ENCODE measurements at places on chromosomes 3 and 15. TPM values are rescaled to one million over a fixed set of nuclear protein-coding genes. Genes with fewer than 3 reads are reported as not detected.

Gene C3orf20
- total RNA-seq, result not detected

Gene GUCA1C
- total RNA-seq, result not detected

Gene OR5H15
- total RNA-seq, result not detected

Gene SLC12A1
- total RNA-seq, result not detected

Gene PDZRN3
- total RNA-seq, result 16.0 TPM

- no peak for DNase-seq
Measured at GRCh38 chr15:61046291-61046690, 182.8 kb downstream of the RORA start.

- no peak for DNase-seq
Measured at GRCh38 chr15:90006217-90007075, 5.3 kb downstream of the ZNF710 start.

- no peak for DNase-seq
Measured at GRCh38 chr3:17820704-17821103, 78.3 kb upstream of the TBC1D5 start.

DNA sequence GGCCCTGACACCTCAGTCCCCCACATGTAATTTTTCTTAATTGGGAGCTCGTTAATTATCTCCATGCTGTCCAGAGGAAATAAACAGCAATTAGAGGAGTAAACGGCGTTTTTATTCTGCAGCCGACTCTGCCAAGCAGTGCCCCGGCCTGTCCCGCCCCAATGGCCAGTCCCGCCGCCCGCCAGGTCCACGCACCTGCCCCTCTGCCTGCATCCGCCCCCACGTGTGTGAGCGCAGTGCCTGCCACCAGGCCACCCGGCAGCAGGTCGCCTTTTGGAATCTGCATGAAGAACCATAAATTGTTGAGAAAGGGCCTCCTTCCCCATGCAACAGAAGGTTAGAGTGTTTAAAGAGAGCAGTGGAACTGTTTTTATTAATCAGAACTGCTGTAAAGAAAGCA is 87.5 kb upstream of the LINGO1 start:
- no peak for DNase-seq

DNA sequence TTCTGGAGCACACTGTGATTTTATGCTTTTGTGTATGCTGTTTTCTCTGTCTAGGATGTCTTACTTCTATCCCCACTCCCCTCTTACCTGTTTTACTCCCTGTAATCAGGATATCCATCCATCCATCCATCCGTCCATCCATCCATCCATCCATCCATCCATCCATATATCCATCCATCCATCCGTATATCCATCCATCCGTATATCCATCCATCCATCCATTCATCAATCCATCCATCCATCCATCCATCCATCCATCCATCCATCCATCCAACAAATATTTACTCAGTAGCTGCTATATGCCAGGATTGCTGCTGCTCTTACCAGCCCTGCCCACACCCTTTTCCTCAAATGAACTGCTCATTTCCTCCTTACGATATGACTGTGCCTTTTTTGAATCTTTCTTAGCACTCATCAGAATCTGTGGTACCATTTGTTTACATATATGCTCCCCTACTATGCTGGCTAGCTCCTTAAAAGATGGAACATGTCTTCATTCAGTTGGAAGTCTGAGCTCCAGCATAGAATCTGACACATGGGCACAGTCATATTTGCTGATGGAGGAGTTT is 35.2 kb downstream of the USP13 start:
- DNase-seq, result no peak

DNA sequence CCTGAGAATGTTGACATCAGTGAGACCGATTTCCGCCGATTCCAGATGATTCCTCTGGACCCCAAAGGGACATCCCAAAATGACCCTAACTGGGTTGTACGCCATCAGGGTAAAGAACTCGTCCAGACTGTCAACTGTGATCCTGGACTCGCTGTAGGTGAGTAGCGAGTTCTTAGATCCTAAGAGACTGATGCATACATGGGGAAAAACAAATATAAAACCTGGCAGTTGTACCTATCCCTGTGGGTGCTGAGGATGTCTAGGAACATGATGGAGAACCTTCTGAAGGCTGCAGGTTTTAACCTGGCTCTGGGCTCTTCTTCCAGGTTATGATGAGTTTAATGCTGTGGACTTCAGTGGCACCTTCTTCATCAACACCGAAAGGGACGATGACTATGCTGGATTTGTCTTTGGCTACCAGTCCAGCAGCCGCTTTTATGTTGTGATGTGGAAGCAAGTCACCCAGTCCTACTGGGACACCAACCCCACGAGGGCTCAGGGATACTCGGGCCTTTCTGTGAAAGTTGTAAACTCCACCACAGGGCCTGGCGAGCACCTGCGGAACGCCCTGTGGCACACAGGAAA is 12.3 kb downstream of the THBS1 start:
- no peak for DNase-seq

DNA sequence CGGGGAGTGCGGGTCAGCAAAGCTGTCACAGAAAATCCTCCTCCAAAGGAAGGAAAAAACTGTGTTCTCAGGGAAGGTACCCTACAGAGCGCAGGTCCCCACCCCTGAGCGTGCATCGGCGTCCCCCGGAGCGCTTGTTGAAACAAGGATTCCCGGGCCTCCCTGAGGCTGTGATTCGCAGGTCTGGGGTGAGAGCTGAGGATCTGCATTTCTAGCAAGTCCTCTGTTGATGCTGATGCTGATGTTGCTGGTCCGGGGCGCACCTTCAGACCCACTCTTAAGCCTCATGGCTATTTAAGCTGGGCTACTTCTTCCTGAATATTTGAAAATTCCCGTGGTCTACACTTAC is 226.2 kb upstream of the IGF1R start:
- DNase-seq, result no peak

GRCh38 chr15:84828086-84828908 is 11.1 kb downstream of the ALPK3 start:
- peak; percentile 66 for DNase-seq

GRCh38 chr3:50242381-50242770 is 6.4 kb downstream of the GNAI2 start:
- DNase-seq, result no peak

- DNase-seq, result no peak
Measured at GRCh38 chr3:147398813-147399534, 7.4 kb downstream of the ZIC4 start.

DNA sequence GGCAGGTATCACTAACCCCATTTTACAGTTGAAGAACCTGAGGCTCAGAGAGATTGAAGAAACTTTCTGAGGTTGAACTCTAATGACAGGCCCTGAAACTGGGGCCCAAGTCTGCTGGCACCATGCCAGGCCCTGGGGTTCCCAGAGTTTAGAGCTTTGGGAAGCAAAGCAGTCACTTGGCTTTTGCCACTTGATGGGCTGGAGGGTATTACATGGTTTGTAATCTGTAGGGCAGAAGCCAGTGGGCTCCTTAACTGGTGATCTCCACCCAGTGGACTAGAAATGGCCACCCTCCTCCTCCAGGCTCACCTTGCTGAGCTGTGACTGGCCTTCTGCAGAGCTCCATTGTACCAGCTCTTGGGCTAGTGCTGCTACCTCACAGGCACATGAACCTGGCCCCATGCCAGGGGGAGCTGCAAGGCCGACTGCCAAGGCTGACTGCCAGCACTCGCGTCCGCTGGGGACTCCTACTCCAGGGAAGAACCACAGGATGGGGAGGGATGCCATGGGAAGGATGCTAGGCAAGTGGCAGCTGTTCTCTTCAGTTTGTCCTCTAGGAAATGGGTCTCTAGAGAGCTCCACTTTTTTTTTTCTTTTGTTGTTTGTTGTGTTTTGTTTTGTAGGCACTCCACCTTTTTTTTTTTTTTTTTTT is 104.8 kb downstream of the ETFA start:
- DNase-seq, result peak; percentile 74

GRCh38 chr3:171827836-171828458 is 15.2 kb upstream of the TMEM212 start:
- no peak for DNase-seq

Data from lower lobe of right lung (tissue), 2 donors.